ENCODE measurements at places on chromosomes 1 and 21. TPM values are rescaled to one million over a fixed set of nuclear protein-coding genes. Genes with fewer than 3 reads are reported as not detected.

GRCh38 chr1:41713141-41713540 is 205.6 kb downstream of the HIVEP3 start:
- DNase-seq = no peak
- H3K4me1 ChIP-seq = peaks cover 12% of the 10 kb centered on the region
- no peaks in the 10 kb centered on the region for H3K36me3 ChIP-seq
- H3K4me3 ChIP-seq = no peak overlapping the region
- no peak overlapping the region for H3K27ac ChIP-seq
- H3K27me3 ChIP-seq = no peaks in the 10 kb centered on the region

The YIPF1 gene
- total RNA-seq = 15.6 TPM

GRCh38 chr1:166969074-166969677 is 6.2 kb downstream of the ILDR2 start:
- H3K4me1 ChIP-seq = peaks cover 41% of the 10 kb centered on the region
- peak; percentile 35 for DNase-seq
- H3K4me3 ChIP-seq = no peak overlapping the region
- H3K27me3 ChIP-seq = peaks cover 24% of the 10 kb centered on the region
- H3K36me3 ChIP-seq = no peaks in the 10 kb centered on the region
- H3K27ac ChIP-seq = peak overlapping the region; percentile 1

DNA sequence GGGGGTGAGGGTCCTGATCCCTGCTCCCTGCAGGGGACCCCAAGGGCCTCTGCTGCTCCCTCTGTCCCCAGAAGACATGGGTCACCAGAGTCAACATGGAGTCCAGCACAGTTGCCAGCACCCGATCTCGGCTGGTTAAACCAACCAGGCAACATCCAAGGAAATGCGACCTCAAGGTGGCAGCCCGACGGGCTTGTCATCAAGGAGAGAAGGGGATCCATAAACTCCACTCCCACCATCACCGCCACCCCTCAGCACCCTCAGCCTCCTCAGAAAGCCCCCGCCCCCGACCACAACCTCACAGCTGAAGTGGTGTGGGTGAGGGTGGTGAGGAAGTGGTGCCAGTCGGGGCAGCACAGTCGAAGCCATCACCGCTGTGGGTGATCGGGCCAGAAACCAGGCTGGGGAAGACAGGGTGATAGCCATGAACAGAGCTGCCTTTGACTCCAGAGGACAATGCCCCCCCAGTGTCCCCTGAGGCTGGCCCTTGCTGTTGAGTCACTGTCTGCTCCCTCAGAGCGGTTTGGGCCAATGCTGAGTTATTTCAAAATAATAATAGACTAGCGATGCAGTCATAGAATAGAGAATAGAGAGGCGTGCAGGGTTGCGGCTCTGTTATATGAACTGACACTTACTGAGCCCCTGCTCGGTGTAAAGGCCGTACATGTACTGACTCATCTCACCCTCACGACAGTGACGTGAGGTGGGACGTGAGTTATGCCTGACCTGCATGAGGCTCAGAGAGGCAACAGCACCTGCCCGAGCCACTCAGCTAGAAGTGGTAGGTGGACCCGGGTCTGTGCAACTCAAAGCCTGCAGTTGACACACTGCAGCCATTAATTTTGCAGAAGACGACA is 88.7 kb upstream of the IFFO2 start:
- peaks cover 10% of the 10 kb centered on the region for H3K27me3 ChIP-seq
- H3K36me3 ChIP-seq = no peaks in the 10 kb centered on the region
- H3K27ac ChIP-seq = no peak overlapping the region
